ENCODE measurements at places on chromosomes 6 and 20. TPM values are rescaled to one million over a fixed set of nuclear protein-coding genes. Genes with fewer than 3 reads are reported as not detected.

GRCh38 chr6:70380252-70380651 lies 33.1 kb upstream of the FAM135A start:
- no peak for DNase-seq

DNA sequence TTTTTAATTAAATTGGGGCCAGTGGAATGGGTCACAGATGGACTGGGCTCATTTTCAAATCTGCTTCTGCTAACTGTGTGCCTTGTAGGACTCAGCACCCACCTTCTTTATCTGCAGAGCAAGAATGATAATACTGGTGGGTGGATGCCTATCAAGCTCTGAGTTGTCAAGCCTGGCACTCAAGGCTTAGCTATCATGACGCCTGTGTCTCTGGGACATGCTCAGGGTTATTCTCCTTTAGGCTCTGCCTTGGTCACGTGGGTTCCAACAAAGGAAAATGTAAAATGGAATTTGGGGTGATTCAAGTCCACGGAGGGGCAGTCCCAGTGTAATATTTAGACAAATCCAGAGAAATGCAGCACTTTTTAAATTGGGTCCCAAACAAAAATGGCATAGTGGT lies 202.3 kb downstream of the TSHZ2 start:
- no peak for DNase-seq

- no peak for DNase-seq
Observed at GRCh38 chr20:7596541-7596940, 343.7 kb downstream of the HAO1 start.

DNA sequence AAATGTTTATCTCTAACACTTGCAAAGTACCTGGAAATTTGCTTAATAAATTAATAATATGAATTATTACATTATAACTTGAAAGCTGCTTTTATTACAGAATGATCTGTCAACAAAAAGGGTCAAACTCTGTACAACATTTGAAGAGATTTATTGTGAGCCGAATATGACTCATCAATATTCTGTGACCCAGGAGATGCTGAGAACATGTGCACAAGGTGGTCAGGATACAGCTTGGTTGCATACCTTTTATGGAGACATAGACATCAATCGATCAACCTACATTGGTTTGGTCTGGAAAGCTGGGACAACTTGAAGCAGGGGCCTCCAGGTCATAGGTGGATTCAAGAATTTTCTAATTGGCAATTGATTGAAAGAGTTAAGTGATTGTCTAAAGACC lies 79.0 kb downstream of the RNASET2 start:
- no peak for DNase-seq

The LRRN4 gene
- polyA plus RNA-seq: 0.04 TPM

The PSORS1C2 gene
- polyA plus RNA-seq: not detected
